ENCODE measurements at places on chromosomes 6 and 20. TPM values are rescaled to one million over a fixed set of nuclear protein-coding genes. Genes with fewer than 3 reads are reported as not detected.

Gene KCNB1
- total RNA-seq, result 0.07 TPM

Gene GTPBP2
- 80.7 TPM for total RNA-seq

Gene SIRPD
- not detected for total RNA-seq

Gene PCMTD2
- total RNA-seq, result 46.7 TPM

Gene DYNLT2
- total RNA-seq, result 0.39 TPM

Gene PRDM13
- not detected for total RNA-seq

Gene MCM9
- 13.1 TPM for total RNA-seq

Gene C6orf141
- total RNA-seq, result not detected

Gene ISM1
- under 0.01 TPM for total RNA-seq

Gene PSORS1C1
- 3.6 TPM for total RNA-seq

Gene CST2
- 17.5 TPM for total RNA-seq

Gene SYNCRIP
- total RNA-seq, result 61.3 TPM

Data from smooth muscle cell of the pulmonary artery (primary cell).